ENCODE measurements at places on chromosomes 4 and X.

DNA sequence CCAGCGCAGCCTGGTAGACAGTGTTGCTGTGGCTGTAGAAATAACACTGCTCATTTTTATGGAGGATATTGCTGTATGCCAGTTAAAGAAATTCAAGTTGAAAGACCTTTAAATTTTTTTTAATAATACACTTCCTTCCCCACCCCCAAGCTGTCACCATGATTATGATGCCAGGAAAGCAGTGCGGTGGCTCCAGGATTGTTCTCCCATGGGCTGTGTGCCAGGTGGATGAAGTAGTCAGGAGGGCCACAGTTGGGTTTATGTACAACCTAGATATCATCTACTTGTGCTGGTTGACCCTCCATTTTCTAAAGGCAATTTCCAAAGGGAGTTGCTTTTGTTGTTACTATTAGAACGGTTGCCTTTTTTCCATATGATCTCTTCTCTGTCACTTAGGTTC, 136.6 kb downstream of the AFF1 start:
- no peak for DNase-seq

GRCh38 chrX:17047224-17047623, 100.8 kb downstream of the REPS2 start:
- DNase-seq, result no peak

DNA sequence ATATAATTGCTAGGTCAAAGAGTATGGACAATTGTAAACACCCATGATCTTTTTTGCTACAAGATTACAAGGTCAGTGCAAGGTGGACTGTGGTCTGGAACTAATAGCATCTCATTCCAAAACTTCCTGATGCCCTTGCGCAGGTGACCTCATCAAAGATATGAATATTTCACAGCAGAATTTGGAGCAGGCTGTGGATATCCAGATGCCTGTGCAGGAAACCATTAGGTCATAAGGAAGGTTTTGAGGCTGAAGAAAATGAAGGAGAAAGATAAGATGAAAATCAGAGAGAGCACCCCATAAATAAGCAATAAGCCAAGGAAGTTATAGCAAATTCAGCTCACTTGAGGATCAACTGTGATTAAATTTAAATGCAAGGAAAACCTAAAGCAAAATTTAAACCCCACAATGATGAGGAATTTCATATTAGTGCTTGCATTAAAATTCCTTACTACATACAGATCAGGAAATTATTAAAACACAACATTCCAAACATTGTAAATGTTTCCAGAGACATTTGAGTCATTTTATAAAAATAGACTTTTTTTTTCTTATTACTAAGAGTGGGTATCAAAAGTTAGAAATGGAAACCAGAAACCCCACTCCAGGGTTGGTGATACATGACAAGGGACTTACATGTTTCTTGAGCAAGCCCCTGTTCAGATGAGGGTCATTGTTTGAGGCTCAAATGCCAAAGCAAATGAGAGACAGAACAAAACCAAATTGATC, 100.7 kb upstream of the FAM9C start:
- no peak for DNase-seq

GRCh38 chr4:108201774-108202173, 33.0 kb upstream of the LEF1 start:
- no peak for DNase-seq

DNA sequence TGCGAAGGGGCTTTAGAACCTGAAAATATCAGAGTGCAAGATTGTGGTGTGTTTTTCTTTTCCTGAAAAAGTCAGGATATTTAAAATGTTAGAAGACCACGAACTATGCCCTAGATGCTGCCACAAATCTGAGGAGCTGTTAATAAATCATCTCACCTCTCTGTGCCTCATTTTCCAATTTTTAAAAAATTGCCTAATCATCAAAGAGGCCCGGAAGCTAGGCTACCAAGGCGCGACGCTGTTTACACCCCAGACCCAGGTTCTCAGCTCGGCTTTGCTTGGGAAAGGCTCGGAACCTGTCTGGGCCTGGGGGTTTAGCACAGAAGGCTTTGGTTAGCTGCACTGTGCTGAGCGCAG, 409.6 kb downstream of the BCOR start:
- DNase-seq, result no peak

DNA sequence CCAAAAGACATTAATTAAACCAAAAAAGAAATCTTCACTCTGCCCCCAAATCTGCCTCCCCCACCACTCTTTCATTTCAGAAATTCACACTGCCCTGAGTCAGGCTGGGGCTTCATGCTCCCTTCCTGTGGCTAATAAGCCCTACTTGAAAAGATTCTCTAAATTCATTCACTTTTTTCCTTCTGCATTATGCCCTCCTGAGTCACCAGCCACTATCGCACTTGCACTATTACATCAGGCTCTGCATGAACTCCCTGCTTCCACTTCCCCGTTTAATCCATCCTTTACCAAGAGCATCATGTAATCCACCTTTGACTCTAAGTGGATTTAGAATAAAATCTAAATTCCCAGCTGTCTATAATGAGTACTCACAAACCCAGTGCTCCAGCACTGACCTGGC, 295.4 kb upstream of the KLF3 start:
- DNase-seq, result no peak

- no peak for DNase-seq
Measured at GRCh38 chrX:150234126-150234525, 129.0 kb upstream of the MAMLD1 start.

GRCh38 chr4:151276787-151277562, at the start of gene PRSS48:
Gene PRSS48, plus strand, starts transcription at chr4:151277161. Its CDS starts 12 bp downstream, at chr4:151277173.
- DNase-seq, result peak; percentile 55

GRCh38 chrX:826448-826847, 195.9 kb downstream of the SHOX start:
- DNase-seq, result no peak

- DNase-seq, result no peak
Measured at GRCh38 chr4:52864793-52865192, 2.7 kb downstream of the RASL11B start.

DNA sequence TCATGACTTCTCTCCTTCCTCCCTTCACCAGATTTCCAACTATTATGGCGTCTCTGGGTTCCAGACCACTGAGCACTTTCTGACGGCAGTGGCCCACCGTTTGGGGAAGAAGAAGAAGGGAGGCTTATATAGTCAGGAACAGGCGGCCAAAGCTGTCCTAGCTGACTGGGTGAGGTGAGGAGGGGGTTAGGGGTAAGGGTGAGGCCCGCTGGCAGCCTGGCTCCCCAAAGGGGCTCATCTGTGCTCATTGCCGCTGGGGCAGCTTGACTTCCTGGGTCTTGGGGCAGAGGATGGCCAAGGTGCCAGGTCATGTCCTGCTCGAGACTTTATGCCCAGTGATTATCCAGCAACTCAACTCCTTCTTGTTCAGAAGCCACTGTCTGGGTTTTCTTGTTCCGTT, 21.8 kb downstream of the GNL3L start:
- DNase-seq, result no peak

- DNase-seq, result peak; percentile 26
Measured at GRCh38 chrX:107599450-107599861, 28.9 kb upstream of the PRPS1 start.

- no peak for DNase-seq
Measured at GRCh38 chr4:170872794-170873193, 783.0 kb upstream of the AADAT start.

- no peak for DNase-seq
Measured at GRCh38 chrX:118780911-118781310, 42.7 kb upstream of the ZCCHC12 start.
